Neural crest cell (in vitro differentiated cells): ENCODE measurements at places on chromosomes 16 and 17.

- H3K27ac ChIP-seq: no peak overlapping the region
- no peak overlapping the region for H3K4me3 ChIP-seq
- H3K4me1 ChIP-seq: peaks cover 12% of the 10 kb centered on the region
- no peak for DNase-seq
- no peaks in the 10 kb centered on the region for H3K27me3 ChIP-seq
- no peaks in the 10 kb centered on the region for H3K36me3 ChIP-seq
Measured at GRCh38 chr17:77304051-77304745, 163.4 kb downstream of the SEC14L1 start.

- H3K4me1 ChIP-seq: peaks cover 26% of the 10 kb centered on the region
- H3K27ac ChIP-seq: peak overlapping the region; percentile 88
- H3K36me3 ChIP-seq: no peaks in the 10 kb centered on the region
- H3K27me3 ChIP-seq: no peaks in the 10 kb centered on the region
- H3K4me3 ChIP-seq: peak overlapping the region; percentile 5
- no peak for DNase-seq
Measured at GRCh38 chr17:75114552-75115314, 5.0 kb downstream of the ARMC7 start.

- peak overlapping the region; percentile 84 for H3K27ac ChIP-seq
- peak overlapping the region; percentile 89 for H3K4me3 ChIP-seq
- H3K36me3 ChIP-seq: no peaks in the 10 kb centered on the region
- peaks cover 26% of the 10 kb centered on the region for H3K4me1 ChIP-seq
- peaks cover 7% of the 10 kb centered on the region for H3K27me3 ChIP-seq
- no peak for DNase-seq
Measured at GRCh38 chr17:44122816-44123355, 555 bp downstream of the HDAC5 start.

- peaks cover 45% of the 10 kb centered on the region for H3K36me3 ChIP-seq
- DNase-seq: no peak
- H3K27me3 ChIP-seq: no peaks in the 10 kb centered on the region
- no peak overlapping the region for H3K4me3 ChIP-seq
- no peak overlapping the region for H3K27ac ChIP-seq
- H3K4me1 ChIP-seq: peaks cover 3% of the 10 kb centered on the region
Measured at GRCh38 chr17:80347536-80347935, 67.4 kb upstream of the ENDOV start.

- H3K27me3 ChIP-seq: no peaks in the 10 kb centered on the region
- H3K4me3 ChIP-seq: peak overlapping the region; percentile 12
- H3K36me3 ChIP-seq: peaks cover 5% of the 10 kb centered on the region
Measured at GRCh38 chr16:87958632-87959031, 7.4 kb downstream of the BANP start.

GRCh38 chr17:28030386-28030785 lies 12.1 kb upstream of the NLK start:
- H3K4me3 ChIP-seq: no peak overlapping the region
- H3K27me3 ChIP-seq: peaks cover 3% of the 10 kb centered on the region
- DNase-seq: no peak

DNA sequence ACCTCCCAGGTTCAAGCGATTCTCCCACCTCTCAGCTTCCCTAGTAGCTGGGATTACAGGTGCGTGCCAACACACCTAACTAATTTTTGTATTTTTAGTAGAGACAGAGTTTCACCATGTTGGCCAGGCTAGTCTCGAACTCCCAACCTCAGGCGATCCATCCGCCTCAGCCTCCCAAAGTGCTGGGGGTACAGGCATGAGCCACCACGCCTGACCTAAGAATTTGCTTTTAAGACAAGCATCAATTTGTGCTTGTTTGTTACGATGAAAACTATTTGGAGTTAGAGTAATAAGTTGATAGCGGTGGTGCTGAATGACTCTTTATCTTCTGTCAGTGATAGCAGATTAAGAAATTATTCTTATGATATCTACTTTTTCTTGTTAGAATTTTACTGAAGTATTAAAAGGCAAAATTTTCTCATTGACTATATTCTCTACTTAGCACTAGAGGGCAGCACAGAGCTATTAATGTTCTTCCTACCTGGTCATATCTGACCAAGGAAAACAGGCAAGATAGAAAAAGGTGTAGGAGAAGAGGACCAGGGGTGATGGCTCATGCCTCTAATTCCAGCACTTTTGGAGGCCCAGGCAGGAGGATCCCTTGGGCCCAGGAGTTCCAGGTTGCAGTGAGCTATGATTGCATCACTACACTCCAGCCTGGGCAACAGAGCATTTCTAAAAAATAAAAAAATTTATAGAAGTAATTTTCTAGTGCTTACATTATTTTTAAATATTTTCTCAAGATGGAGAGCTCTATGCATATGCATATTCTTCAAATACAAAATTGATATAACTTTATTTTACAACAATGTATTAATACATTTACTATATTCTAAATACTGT lies 24.5 kb downstream of the STXBP4 start:
- H3K4me1 ChIP-seq: peaks cover 4% of the 10 kb centered on the region
- DNase-seq: no peak
- H3K36me3 ChIP-seq: peaks cover 6% of the 10 kb centered on the region
- no peak overlapping the region for H3K27ac ChIP-seq

DNA sequence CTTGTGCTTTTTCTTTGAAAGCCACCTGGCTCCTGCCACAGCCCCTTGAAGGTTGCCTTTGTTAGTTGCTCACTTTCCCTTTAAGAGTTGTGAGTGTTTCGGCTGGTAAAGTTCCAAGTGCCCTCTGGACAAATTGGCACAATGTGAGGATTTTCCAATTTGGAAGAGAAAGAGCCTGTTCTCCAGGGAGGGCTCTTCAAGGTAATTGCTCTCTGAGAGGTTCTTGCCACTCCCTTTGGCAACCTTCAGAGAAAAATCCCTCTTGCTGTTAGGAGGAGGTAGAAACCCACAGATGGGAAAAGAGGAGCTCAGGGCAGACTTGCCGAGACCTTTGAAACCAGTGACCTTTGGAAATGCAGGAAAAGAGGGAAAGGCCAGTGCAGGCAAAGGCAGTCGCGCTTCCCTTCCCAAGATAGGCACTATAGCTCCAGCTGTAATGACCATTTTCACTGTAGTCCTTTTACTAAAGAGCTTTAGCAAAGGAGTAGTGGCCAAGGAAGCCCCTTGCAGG lies 49.0 kb upstream of the AKAP1 start:
- DNase-seq: no peak
- H3K27ac ChIP-seq: no peak overlapping the region
- H3K4me1 ChIP-seq: no peaks in the 10 kb centered on the region
- H3K4me3 ChIP-seq: no peak overlapping the region
- H3K36me3 ChIP-seq: no peaks in the 10 kb centered on the region

DNA sequence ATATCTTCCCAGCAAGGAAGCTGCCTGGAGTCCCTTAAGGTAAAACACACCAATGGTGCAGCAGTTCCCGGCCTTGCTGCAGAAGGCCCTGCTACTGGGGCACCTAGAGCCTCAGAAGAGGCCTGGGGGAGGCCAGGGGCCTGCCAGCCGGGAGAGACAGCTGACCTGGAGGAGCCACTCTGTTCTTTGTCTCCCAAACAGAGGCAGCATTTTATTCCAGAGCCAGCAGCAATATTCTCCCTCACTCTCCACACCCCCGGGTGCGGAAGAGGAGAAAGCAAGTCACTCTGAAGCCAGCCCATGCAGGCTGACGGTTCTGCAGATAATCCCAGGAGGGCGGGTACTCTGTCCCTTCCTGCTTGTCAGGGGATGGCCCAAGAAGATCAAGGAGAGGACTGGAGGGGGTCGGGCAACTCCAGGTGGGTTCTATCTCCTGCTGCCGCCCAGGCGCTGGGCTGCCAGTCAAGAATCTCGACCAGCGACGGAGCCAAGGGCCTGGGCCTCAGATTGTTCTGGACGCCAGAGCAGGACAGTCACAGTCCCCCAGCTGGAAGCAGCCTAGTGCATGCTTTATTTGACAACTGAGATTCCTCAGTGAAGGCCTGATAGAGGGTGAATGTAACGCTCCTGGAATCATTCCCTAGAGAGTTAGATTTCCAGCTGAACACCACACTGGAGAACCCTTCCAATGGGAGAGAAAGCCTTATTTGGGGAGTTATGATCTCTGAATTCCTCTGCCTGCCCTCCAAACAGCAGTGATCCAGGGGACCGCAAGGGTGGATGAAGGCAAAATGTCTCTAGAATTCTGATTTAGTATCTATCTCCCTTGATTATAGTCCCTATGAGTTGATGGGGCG lies 1.1 kb upstream of the KIFC3 start:
- H3K36me3 ChIP-seq: no peaks in the 10 kb centered on the region
- peak overlapping the region; percentile 96 for H3K27ac ChIP-seq
- DNase-seq: peak; percentile 34
- H3K4me1 ChIP-seq: peaks cover 58% of the 10 kb centered on the region
- no peaks in the 10 kb centered on the region for H3K27me3 ChIP-seq

DNA sequence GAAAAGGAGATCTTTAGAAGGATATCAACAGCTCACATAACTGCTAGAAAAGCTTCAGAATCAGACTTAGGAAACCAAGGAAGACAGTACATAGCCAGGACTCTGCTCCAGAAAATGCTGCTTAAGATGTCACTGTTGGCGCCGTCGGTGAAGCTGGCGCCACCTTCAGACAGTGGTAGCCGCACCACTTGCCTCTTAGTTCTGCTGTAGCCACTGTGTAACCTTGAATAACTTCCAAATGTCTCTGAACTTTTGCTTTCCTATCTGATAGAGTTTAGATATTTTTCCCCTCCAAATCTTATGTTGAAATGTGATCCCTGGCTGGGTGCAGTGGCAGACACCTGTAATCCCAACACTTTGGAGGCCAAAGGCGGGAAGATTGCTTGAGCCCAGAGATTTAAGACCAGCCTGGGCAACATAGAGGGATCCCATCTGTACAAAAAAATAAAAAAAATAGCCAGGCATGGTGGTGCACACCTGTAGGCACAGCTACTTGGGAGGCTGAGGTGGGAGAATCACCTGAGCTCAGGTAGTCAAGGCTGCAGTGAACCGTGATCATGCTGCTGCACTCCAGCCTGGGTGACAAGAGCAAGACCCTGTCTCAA lies 6.3 kb upstream of the USP31 start:
- DNase-seq: no peak
- no peak overlapping the region for H3K4me3 ChIP-seq
- H3K4me1 ChIP-seq: no peaks in the 10 kb centered on the region

DNA sequence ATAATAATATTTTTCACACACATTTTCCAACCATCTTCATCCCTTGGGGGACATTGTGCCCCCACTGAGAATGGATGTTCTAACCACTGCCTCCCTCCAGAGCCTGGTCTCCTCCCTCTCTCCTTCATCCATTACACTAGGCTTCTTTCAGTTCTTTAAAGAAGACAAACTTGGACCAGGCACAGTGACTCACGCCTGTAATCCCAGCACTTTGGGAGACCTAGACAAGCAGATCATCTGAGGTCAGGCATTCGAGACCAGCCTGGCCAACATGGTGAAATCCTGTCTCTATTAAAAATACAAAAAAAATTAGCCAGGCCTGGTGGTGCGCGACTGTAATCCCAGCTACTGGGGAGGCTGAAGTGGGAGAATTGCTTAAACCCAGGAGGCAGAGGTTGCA lies 6.5 kb downstream of the ALOX15 start:
- no peak overlapping the region for H3K27ac ChIP-seq
- no peaks in the 10 kb centered on the region for H3K36me3 ChIP-seq
- no peaks in the 10 kb centered on the region for H3K4me1 ChIP-seq
- no peak overlapping the region for H3K4me3 ChIP-seq
- H3K27me3 ChIP-seq: peaks cover 71% of the 10 kb centered on the region

- DNase-seq: no peak
- H3K4me3 ChIP-seq: no peak overlapping the region
- H3K27me3 ChIP-seq: no peaks in the 10 kb centered on the region
- H3K4me1 ChIP-seq: peaks cover 48% of the 10 kb centered on the region
- H3K27ac ChIP-seq: no peak overlapping the region
Measured at GRCh38 chr16:81473066-81473488, 28.5 kb downstream of the CMIP start.

DNA sequence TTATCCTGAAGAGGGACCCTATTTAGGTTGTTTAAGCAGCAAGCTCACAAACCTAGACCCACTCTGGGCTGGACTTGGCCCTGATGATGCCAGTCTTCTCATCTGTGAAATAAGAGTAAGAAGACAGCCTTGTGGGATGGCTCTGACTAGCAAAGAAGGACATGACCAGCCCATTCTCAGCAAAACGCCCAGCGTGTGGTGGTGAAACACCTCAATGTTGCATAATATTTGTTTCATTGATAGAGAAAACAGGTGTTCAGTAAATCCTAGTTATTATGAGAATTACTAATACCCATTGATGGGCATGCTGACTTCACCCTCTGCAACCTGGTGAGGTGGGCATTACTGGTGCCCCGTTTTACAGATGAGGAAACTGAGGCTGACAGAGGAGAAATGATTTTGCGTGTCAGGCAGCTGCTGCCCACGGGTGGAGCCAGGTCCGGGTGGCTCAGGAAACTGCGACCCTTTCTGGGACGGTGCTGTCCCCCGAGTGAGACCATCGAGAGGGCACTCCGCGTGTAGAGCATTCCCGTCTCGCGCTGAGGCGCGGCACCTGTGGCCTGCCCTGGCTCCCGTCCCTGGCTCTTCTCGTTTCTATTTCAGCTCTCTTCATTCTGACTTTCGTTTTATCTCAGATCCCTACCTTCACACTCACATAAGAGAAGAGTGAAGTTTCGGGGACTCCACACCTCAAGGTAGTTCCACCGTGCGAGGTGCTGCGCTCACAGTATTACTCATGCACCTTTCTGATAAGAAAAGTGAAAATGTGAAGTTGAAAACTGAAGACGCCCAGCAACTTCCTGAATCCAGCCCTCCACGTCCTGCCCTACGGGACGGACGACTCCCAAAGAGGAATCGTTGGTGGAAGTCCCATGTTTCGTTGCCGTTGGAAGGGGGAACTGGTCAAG lies 48.5 kb downstream of the IRF8 start:
- no peaks in the 10 kb centered on the region for H3K36me3 ChIP-seq
- H3K27ac ChIP-seq: no peak overlapping the region
- H3K4me3 ChIP-seq: no peak overlapping the region

GRCh38 chr16:83619381-83620150 lies 188.2 kb upstream of the HSBP1 start:
- H3K4me1 ChIP-seq: peaks cover 7% of the 10 kb centered on the region
- no peak overlapping the region for H3K4me3 ChIP-seq
- no peak for DNase-seq

- DNase-seq: no peak
- H3K4me1 ChIP-seq: peaks cover 3% of the 10 kb centered on the region
- H3K36me3 ChIP-seq: no peaks in the 10 kb centered on the region
- no peak overlapping the region for H3K4me3 ChIP-seq
- H3K27me3 ChIP-seq: no peaks in the 10 kb centered on the region
Measured at GRCh38 chr16:27434141-27435051, 32.4 kb downstream of the IL21R start.

- no peak overlapping the region for H3K27ac ChIP-seq
- no peak for DNase-seq
- peaks cover 3% of the 10 kb centered on the region for H3K36me3 ChIP-seq
- no peaks in the 10 kb centered on the region for H3K27me3 ChIP-seq
- H3K4me1 ChIP-seq: no peaks in the 10 kb centered on the region
Measured at GRCh38 chr17:15466131-15466530, 1.3 kb downstream of the CDRT4 start.
